ENCODE measurements at places on chromosomes 7 and 10. TPM values are rescaled to one million over a fixed set of nuclear protein-coding genes. Genes with fewer than 3 reads are reported as not detected.

CFAP70 gene
- 2.1 TPM for total RNA-seq

PNLIP gene
- not detected for total RNA-seq

SRGN gene
- 47.3 TPM for total RNA-seq

RBP3 gene
- not detected for total RNA-seq

XPNPEP1 gene
- 104 TPM for total RNA-seq

PPP3CB gene
- total RNA-seq: 22.8 TPM

KAZALD1 gene
- total RNA-seq: 84.3 TPM

PNLIPRP2 gene
- not detected for total RNA-seq

MKX gene
- not detected for total RNA-seq

YKT6 gene
- 45.6 TPM for total RNA-seq

ANXA8 gene
- total RNA-seq: 0.52 TPM

CPA1 gene
- total RNA-seq: 0.09 TPM

AQP1 gene
- 1.4 TPM for total RNA-seq

COL28A1 gene
- total RNA-seq: 0.16 TPM

HOXA5 gene
- total RNA-seq: 10.3 TPM

SPAM1 gene
- not detected for total RNA-seq

SKAP2 gene
- total RNA-seq: 9.8 TPM
